ENCODE measurements at places on chromosomes 3 and 15.

GRCh38 chr15:72231833-72232478 lies 966 bp upstream of the PKM start:
- DNase-seq = peak; percentile 72

- DNase-seq = no peak
Measured at GRCh38 chr3:114447950-114448479, 154.2 kb downstream of the TIGIT start.

DNA sequence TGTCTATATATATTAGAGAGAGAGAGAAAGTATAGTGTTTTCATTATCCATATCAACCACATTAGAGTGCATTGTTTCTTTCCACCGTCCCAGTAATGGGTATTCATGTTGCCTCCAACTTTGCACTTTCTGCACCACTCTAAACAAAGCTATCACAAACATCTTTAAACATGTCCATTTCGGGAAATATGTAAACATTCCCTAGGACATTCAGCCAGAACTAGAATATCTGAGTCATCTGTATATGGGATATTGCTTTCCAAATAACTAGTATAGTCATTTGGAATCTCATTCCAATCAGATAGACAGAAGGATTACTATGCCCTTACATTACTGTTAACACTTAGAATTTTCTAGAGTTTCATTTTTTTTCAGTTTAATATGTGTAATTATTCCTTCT lies 914.9 kb upstream of the EPHA6 start:
- no peak for DNase-seq

DNA sequence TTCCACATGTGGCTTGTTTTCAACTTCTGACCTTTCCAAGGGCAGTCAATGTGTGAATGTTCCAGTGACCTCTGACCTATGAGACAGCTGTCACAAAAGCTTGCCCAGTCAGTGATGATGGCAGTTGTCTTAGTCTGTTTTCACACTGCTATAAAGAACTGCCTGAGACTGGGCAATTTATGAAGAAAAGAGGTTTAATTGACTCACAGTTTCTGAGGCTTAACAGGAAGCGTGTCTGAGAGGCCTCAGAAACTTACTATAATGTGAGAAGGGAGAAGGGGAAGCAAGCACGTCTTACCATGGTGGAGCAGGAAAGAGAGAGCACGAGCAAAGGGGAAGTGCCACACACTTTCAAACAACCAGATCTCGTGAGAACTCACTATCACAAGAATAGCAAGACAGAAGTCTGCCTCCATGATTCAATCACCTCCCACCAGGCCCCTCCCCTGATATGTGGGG lies 95.6 kb downstream of the ECT2 start:
- DNase-seq = no peak

DNA sequence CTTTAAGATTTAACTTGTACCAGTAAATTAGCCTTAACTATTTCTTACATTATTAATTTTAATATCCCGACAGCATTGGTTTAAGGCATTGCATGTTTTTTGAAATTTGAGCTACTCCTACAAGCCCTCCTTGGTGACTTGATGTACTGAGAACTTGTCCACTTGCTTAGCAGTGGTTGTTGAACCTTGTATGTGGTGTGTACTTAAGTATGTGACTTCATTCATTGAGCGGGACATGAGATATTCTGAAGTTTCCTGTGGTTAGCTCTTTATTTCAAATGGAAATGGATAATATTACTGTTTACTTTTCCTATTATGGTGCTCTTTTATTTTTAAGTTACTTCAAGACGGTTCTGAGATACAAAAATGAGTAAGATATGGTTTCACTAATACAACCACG lies 3.6 kb upstream of the COL6A5 start:
- no peak for DNase-seq

DNA sequence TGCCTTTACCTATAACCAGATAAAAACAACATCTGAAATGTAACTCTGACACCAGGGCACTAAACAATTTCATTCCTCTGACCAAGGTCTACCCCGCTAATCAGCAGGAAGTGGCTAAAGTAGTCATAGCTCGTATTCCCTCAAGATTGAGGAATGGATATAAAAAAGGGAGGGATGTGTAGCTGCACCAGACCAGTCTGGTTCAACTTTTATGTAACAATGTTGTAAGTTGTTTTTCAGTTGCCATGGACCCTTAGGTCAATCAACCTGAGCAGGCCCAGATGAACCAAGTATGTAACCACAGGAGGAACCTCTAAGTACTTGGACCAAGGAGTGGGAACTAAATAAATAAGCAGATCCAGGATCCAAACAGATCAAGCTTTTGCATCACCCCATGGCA lies 28.4 kb upstream of the IFT57 start:
- DNase-seq = no peak

DNA sequence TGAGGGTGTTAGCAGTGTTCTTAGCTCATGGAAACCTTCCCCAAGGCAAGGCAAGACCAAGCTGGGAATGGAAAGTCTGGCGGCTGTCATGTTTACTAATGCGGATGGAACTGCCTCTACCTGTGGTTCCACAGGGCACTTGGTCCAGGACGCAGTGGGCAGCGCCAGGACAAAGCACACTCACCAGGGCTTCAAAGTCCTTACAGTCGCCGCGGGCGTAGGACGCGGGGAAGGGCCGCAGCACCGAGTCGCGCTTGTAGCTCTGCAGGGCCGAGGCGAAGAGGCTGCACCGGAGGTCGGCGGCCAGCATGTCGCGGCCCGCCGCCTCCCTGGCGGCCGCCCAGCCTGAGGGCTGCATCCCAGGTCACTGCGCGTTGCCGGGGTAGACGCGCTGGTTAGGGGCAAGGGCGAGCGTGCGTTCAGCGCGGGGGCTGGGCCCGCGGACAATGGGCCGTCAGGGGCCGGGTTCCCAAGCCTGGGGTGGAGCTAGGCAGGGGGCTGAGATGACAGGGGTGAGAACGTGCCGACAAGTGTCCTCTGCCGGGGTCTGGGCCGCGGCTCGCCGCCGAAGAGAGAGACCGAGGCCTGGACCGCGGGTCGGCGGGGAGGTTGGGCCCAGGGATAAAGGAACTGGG lies 497 bp downstream of the PARP16 start:
- no peak for DNase-seq

DNA sequence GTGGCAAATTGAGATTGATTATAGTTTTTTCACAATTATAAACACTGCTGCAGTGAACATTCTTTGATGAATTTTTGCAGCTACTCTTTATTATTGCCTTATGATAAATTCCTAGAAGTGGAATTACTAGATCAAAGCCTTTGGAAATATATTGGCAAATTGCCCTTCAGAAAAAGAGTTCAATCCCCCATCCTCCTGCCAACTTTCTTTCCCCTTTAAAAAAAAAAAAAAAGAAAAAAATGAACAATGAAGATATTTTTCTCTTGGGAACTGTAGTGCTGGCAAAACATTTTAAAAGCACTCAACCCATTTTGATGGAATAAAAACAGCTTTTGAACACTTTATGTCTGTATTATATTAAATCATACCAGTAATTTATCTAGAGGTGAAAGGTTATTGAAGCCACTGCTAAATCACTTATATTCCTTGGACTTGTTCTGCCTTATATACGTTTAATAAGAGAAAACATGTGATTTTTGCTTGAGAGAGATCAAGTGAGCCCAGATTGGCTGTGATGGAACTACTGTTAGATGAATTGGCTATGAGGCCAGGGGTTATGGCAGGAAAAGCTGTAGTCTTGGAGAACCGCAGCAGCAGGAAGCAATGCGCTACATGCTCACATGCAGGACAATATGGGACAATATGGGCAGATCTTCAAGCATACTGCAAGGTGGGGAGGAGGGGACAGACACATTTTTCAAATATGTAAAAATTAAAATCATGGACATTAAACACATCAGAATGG lies 212.8 kb upstream of the C2CD4B start:
- no peak for DNase-seq

DNA sequence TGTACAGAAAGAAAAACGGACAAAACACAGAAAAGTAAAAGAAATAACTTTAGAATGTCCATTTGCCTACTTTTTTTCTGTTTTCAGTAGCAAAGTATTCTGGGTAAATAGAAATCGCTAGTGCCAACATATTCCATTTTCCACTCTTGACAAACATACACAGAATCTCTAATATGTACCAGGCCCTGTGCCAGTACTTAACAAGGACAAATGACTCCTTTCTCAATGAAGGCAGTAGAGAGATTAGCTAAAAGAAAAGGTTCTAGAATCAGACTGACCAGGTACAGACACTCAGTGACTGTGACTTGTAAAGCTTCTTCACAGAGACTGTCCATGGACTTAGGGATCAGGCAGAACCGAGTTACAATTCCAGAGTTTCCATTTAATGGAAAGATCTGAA lies 165.8 kb upstream of the STAC start:
- no peak for DNase-seq

- DNase-seq = no peak
Measured at GRCh38 chr3:53211706-53212702, 43.8 kb downstream of the TKT start.

DNA sequence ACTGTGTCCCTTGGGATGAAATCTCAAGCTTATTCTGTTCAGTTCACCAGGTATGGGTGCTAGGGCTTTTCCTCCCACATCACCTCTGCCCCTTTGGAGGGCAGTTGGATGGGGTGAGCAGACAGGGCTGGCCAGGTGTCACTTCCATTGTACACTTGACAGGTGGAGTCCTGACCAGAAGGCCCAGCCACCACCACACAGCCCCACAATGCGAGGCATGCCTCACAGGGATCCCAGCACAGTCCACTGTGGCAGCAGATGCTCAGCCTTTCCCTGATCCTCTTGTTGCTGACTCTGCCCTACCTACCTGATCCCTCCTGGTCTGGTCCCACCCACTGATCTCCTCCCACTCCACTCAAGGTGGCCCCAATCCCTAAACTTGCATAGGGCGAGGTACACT lies 88.2 kb downstream of the ANP32A start:
- no peak for DNase-seq

- DNase-seq = no peak
Measured at GRCh38 chr3:129620828-129621559, 14.5 kb upstream of the PLXND1 start.

DNA sequence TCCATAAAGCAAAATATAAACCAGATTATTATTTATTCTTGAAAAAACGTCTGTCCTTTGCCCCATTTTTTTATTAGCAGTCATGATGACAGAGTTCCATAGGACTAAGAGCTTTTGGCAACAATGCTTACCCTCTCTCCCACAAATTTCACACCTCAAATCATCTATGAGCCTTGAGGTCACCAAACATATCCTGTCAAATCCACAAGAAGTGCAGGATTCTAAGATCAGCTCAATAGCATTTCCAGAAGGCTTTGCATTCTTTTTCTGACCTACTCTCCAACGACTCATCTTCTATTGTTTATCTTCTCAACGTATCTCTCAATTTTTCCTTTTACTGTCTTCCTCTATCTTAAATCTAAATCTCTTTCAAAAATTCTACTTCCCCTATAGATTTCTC lies 619.1 kb upstream of the BCHE start:
- no peak for DNase-seq

DNA sequence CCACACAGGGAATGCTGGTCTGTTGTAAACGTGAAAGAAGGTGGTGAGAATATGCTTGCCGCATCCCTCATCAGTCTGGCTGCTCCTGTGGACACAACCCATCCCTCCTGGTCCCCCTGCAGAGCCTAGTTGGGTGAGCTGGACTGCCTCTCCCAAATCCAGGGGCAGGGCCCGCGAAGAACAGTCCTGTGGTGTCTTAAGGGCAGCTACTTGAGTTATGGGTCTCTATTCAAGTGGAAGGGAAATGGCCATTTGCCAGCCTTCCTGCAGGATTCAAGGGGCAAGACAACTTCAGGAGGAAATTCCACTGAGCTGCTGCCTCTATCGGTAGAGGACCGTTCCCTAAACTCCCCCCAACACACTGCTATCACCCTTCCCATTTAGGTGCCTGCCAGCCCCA lies 98.9 kb downstream of the IQSEC1 start:
- DNase-seq = no peak

DNA sequence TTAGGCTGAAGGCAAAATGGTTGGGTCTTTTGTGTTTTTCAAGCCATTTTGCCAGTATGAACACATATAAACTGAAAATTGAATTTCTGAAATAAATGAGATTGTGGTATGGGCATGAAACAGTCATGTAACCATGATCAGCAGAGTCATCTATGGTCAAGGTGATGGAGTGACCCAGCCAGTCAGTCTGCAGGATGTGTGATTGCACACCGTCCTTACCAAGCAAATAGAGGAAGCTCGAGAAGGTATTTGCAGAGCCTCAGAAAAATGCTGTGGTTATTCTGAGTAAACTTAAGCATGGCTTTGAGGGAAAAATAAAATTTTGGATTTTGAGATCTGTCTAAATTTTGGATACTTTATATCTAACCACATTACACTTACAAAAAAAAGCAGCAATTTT lies 95.9 kb upstream of the RNF7 start:
- DNase-seq = no peak

DNA sequence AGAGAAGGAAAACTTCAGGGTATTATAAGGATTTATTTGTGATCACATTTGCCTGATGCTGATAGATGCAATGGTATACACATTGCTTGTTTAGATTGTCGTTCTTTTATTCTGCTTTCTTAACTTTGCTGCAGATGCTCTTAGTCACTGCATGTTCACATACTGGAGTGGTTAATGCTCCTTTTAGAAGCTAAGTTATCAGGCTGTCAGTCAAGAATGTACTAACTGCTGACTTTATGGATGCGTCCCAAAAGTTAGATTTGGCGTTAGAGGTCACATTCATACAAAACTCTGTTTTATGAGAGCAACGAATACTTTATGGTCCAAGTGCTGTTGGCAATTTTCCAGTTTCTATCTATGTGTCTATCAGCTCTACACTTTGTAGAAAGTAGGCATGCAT lies 160.7 kb downstream of the BBX start:
- DNase-seq = no peak

DNA sequence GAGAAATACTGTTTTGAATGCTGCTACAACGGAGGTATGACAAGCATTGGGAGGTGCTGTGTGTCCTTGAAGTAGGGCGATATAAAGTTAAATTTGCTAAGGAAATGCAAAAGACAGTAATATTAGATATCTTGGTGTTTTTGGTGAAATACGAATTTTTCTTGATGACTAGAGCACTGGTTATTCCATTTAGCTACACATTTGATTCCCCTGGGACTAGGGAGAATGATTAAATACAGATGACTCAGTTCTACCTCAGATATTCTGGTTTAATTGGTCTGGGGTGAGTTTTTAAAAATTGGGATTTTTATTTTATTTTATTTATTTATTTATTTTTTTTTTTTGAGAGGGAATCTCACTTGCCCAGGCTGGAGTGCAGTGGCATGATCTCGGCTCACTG lies 18.7 kb upstream of the GADL1 start:
- DNase-seq = no peak

DNA sequence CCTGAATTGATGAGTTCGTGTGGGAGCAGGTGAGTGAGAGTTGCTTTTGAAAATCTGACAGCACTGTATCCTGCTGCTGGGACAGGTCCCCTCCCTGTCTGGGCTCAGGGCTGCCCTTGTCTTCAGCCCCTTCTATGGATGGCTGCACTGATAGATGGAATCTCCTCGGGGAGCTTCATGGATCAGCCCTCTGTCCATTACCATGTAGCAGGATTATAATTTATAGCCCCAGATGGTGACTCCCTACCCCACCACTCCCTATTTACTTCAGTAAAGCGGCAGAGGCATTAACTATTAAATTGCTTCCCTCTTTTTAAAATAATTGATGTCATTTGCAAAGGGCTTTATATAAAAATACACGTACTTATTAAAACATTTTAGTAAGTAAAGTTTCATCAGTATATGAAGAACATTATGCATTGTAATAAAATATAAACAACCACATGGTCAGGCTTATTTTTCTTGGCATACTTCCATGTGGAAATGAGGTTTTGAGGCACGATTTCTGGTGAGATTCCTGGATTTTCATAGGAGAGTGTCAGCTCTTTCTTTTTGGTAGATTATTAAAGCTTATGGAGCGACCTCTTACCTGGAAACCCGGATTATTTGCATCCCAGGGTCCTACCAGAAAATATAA lies 38.5 kb downstream of the MAP3K13 start:
- no peak for DNase-seq

- peak; percentile 28 for DNase-seq
Measured at GRCh38 chr15:39171944-39172368, 408.9 kb upstream of the THBS1 start.
